ENCODE measurements at places on chromosomes 6 and 20. TPM values are rescaled to one million over a fixed set of nuclear protein-coding genes. Genes with fewer than 3 reads are reported as not detected.

DNA sequence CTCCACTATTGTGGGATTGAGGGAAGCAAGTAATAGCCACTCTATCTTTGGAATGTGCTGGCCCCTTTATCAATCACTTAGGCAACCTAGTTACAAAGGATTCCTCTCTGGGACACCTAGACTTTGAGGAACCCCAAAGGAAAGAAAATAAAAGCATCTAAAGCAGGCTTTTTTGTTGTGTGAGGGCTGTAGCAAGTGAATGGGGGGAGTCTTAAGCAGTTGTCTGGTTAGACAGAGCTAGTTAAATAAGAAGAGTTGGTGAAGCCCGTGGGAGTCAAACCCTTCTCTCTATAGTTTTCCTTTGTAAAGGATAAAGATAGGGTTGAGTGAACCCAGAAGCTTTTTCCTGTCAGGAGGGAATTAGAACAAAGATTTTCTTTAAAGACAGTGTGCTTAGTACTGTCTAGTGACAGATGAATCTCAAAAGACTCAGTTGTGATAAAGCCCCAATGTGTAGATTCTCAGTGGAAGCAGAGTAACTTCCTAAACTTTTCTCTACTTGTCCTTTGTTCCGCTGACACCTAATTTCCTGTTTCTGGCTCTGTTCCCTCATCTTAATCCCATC is 63.3 kb downstream of the HDGFL1 start:
- no peak for DNase-seq

DNA sequence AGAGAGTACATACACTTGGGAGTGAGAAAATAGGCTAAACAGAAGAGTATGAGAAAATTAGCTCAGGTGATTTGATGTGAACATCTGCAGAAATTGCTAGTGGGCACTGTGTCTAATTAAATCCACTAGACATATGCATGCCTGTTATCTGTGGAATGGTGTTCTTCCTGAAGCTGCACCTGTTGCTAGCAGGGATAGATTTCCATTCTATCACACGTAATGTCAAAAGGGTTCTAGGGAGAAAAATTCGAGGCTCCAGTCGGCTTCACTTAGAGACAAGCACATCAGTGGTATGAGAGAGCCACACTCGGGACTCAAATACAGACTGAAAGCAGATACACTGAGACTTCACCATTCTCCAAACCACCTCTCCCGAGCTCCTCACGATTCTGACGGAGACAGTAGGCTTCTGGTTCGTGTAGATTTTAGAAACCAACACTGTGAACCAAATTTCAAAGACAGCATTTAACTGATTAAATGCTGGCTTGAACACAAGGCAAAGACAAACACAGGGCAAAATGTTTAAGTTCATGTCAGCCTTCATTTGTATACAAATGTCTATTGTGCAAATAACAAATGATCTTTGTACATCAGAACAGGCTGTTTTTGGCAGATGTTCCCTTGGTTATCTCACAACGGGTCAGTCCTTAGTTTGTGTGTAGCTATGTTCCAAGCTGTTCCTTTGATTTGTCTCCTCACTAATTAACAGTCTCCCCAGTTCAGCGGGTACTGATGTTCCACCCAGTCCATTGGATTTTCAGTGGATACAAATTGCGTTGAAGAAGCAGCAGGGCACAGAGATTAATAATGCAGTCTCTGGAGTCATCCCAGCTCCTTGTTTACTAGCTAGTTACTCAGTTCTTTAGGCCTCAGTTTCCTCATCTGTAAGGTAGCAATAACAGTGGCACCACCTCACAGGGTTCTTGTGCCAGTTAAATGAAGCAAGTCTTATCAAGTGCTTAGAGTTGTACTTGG is 131.0 kb upstream of the IFNGR1 start:
- no peak for DNase-seq

GRCh38 chr6:45555981-45556771 is 178.4 kb upstream of the SUPT3H start:
- peak; percentile 38 for DNase-seq

GRCh38 chr6:54697424-54697823 is 149.1 kb upstream of the FAM83B start:
- DNase-seq = peak; percentile 48

DNA sequence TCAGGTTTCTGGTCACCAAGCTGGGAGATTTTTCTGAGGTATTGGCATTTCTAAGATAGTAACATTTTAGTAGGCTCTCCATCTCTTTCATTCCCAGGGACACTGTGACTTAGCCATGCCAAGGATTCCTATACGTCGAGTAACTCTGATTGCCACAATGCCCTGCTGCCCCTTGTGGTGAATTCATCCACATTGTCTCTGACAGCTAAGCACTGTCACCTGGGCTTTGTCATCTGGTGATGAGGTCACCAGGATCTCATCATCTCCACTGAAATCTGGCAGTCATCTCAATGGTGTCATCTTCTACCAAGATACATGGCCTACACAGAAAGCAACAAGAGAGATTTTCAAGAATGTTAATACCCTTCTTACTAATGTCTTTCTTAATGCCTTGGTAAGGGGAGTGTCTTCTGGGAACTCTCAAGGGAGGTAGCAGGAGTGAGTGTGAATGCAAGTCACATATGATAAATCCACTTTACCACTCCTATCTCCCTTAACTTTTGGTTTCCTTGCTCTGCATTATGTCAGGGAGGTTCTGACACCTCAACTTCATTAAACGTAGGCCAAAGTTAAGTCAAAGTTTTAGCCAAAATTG is 246.7 kb downstream of the CD109 start:
- DNase-seq = no peak

DNA sequence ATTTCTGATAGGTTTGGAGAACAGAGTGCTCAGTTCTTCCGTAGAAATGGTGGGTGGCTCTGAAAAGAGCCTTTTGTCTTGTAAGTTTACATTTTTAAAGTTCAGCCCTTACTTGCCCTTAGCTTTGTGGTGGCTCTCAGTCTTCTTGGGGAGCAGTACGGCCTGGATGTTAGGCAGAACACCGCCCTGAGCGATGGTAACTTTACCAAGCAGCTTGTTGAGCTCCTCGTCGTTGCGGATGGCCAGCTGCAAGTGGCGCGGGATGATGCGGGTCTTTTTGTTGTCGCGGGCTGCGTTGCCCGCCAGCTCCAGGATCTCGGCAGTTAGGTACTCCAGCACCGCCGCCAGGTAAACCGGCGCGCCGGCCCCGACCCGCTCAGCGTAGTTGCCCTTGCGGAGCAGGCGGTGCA is 19.5 kb downstream of the OR2B2 start:
- no peak for DNase-seq

DNA sequence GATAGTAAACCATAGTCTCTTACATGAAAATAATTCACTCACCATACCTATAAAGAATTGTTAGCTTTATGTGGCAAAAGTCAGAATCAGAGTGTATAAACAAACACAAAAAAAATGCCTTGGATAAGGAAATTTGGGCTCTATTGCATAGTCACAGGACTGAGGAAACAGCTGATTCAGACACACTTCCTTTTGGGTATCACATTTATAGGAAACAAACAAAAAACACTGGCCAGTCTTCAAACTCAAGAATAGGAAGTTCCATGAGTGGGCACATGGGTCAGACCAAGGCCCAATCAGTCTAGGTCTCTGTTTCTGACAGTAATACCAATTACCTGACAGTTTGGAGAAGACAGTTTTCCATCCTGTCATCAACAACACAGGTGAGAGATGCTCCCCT is 8.0 kb downstream of the SLC18B1 start:
- DNase-seq = no peak

GRCh38 chr20:24501764-24502556 is 32.5 kb downstream of the SYNDIG1 start:
- no peak for DNase-seq

DNA sequence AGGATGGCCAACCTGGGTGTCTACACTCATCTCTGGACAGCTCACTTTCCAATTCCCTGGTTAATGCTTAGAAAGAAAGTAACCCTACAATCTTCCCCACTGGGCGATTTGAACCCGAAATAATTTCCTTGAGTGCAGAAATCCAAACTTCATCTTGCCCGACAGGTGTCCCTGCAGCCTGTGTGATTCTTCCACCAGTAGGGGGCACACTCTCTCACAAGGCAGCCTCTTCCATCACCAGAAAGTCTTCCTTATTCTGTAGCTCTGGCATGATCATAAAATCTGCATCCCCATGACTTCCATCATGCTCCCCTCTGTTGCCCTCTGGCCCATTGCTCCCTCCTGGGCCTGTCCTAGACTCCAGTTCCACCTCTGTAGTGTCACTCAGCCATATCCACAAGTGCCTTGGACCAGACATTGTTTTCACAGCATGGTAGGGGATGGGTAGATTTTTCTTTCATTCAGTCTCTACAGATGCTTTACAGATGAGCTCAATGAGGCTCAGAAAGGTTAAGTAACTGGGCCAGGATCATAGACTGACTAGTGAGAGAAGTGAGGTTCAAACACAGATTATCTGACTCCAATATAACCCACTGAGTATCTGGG is 170.4 kb upstream of the SPTLC3 start:
- no peak for DNase-seq

DNA sequence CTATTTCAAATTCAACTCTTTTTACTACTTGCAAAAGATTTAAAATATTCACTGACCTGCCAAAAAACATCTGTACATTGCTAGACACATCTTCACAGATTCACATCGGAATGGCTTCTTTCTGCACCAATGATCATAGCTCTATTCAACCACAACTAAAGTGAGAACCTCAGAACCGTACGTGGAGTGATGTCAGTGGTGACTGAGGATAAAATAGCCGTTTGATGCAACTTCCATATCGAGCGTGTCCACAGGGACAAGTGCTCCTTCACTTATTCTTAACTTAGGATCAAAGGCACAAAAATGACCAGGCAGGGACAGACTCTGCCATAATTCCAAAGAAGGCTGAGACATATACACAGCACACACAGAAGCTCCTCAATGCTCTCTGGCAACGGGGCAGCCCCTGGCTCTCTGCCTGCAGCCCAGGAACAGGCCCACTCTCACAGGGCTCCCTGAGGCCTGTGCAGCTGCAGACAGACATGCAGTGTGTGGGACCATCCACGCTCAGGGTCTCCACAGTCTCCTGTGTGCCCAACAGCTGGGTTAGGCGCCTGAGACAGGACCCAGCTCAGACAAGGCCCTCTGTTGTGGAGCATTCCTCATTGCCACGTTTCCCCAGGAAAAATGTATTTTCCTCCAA is 22.8 kb downstream of the FYN start:
- no peak for DNase-seq

GRCh38 chr20:56987986-56988385 is 278.5 kb downstream of the BMP7 start:
- DNase-seq = no peak

- no peak for DNase-seq
Measured at GRCh38 chr20:2002365-2002764, 8.5 kb upstream of the PDYN start.

DNA sequence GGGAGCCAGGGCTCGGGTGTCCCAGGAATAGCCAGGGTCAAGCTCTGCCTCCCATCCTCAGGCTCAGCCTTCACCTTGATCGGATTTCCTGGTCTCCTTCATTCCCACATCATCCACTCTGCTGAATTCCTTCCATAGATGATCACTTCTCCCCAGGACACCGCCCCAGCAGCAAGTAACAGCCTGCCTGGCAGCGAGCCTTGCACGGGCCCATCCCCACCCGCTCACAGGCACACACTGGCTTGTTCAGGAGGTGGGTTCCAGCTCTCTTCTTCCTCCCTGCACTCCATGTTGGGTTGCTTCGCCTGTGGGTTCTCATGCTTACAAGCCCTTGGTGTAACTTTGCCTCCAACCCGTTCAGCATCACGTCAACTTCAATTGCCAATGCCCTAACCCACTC is 113.0 kb upstream of the IYD start:
- no peak for DNase-seq

- no peak for DNase-seq
Measured at GRCh38 chr20:50572938-50573777, 63.0 kb downstream of the PTPN1 start.

DNA sequence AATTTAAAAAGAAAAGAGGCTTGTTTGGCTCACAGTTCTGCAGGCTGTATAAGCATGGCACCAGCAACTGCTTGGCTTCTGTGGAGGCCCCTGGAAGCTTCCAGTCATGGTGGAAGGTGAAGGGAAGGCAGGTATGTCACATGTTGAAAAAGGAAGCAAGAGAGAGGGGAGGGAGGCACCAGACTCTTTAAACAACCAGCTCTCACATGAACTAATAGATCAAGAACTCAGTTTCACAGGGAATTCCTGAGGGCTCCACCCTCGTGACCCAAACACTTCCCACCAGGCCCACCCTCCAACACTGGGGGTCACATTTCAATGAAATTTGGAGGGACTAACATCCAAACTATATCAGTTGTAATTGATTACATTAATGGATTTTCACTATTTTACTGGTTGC is 127.9 kb upstream of the MLIP start:
- no peak for DNase-seq

DNA sequence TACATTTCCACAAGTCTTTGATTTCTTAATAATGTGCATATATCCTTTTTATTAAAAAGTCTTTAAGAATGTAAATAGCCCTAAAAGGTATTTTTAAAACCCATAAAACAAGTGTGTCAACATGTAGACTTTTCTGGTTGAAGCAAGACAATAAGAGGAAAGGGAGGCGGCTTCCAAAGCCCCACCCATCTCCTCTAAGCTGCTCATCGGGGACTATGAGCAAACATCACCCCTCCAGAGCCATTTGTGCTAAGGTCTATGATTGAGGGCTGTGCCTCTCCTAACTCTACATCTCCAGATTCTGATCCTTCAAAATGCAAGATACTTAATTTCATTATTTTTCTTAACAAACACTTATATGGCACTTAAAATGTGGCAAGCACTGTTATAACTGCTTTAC is 2.5 kb upstream of the NAA20 start:
- DNase-seq = no peak

- DNase-seq = no peak
Measured at GRCh38 chr6:159681191-159681880, 11.7 kb downstream of the SOD2 start.

DNA sequence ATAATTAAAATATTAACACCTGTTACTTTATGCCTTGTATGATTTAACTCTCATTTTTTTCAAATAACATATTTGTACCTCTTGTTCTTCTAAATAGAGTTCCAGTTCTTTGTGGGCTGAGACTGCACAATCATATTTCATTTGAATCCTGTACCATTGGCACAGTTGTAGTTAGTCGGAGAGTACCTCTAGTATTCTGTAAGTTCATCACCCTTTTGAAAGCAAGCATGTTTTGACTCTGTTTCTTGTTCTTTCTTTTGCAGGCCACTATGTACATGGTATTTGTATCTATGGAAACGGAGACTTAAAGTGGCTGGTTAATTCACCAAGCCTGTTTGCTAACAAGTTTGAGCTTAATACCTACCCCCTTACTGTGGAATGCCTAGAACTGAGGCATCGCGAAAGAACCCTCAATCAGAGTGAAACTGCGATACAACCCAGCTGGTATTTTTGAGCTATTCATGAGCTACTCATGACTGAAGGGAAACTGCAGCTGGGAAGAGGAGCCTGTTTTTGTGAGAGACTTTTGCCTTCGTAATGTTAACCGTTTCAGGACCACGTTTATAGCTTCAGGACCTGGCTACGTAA is 68.2 kb downstream of the C6orf52 start:
- peak; percentile 46 for DNase-seq

GRCh38 chr20:44807051-44807683 is 3.2 kb downstream of the RIMS4 start:
- no peak for DNase-seq

GRCh38 chr20:59589086-59589684 is 15.2 kb upstream of the PHACTR3 start:
- DNase-seq = no peak

The MYCT1 gene
- polyA plus RNA-seq = 33.2 TPM

The LYRM4 gene
- 40.9 TPM for polyA plus RNA-seq

The UBE3D gene
- polyA plus RNA-seq = 10.9 TPM

The SLX4IP gene
- polyA plus RNA-seq = 12.3 TPM

The RBPJL gene
- polyA plus RNA-seq = not detected

The VGLL2 gene
- polyA plus RNA-seq = not detected

The EYA2 gene
- 1.4 TPM for polyA plus RNA-seq

The PPIL6 gene
- polyA plus RNA-seq = 13.0 TPM

The TFAP2B gene
- not detected for polyA plus RNA-seq

The PRR18 gene
- polyA plus RNA-seq = 0.42 TPM

The ARMH2 gene
- polyA plus RNA-seq = not detected

The IL17F gene
- not detected for polyA plus RNA-seq
